Activated T-helper 9 cell treated with anti-CD3 and anti-CD28 coated beads, Interleukin-2, amount 50 U/mL, for 16 hours (primary cell): ENCODE measurements at places on chromosomes 1 and 21.
A peak's percentile ranks its signal among the peaks of the same experiment; 100 is the strongest.

DNA sequence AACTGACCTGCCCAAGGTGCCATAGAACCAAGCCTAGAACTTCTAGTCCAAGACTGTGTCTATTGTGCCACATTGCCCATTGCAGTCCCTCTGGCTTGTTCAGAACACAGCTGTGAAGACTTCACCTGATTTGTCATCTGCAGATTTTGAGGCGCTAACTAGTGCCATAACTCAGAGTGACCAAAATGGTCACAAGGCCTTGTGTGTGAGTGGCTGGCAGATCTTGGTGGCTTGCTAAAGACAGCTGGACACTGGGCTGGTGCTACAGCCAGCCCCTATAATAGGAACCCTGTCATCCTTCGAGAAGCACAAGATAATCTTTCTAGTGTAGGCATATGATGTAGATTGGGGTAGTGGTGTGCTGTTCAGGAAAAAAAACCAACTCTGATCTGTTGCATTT, 63.7 kb upstream of the IFNLR1 start:
- no peak for DNase-seq

- no peak for DNase-seq
These were observed 40.1 kb downstream of the ZNF281 start for GRCh38 chr1:200369706-200370105.

DNA sequence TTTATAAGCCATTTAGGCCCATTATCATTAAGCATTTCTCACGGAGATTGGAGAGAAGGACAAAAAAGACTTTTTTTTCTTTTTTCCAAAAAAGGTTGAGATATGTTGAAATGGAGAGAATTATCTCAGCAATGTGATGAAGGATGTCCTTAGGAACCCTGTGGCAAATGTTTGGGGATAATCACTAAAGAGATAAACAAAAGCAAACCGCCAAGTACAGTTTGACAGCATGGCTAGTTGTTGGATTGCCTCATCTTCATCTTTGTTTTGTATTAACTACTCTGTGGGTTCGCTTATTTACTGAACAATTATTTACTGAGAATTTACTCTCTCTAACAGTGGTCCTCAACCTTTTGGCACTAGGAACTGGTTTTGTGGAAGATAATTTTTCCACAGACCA, 97.4 kb upstream of the HP1BP3 start:
- DNase-seq = no peak

DNA sequence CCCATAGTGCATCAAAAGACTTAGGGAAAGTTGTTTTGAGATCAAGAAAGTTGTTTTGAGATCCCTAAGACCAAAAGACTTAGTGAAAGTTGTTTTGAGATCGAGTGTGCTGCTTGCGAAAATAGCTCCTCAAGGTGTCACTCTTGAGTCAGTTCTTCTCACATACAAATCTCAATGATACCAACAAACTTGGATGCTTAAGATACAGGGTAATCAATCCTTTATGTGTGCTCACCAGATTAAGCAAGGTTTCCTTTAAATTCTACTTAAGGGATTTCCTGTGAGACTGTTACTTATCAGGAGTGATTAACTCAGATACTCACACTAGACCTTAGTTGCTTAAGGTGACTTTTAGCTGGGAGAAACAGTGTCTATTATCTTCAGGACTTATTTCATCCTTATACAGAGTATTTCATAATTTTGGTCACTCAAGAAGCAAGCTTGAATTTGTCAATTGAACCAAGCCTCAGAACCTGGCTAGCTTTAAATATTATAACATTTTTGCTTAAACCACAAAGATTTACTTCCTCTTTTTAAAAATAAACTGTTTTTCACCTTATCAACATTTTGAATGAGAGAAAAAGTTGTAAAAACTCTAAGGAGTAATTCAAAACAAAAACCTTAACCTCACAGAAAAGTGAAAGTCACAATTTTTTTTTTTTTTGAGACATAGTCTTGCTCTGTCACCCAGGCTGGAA, 8.0 kb upstream of the RLF start:
- no peak for DNase-seq

DNA sequence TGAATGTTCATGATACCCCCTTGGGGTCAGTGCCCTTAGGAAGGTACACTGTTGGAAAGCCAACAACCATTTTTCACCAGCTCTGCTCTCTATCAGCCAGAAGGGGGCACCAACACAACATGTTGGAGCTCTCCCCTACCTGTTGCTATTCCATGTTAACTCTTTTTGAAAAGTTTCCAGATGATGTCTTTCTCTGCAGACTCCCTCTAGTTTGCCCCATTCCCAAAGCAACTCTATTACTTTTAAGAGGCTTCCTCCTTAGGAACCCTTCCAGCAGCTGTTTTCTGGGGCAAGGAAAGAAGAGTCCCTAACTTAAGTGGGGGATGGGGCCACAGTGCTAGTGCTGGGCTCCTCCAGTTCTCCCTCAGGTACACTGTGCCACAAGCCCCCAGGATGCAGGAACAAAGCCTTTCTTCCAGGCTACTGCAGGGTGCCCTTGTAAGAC, 22.9 kb upstream of the NDC1 start:
- peak; percentile 15 for DNase-seq

DNA sequence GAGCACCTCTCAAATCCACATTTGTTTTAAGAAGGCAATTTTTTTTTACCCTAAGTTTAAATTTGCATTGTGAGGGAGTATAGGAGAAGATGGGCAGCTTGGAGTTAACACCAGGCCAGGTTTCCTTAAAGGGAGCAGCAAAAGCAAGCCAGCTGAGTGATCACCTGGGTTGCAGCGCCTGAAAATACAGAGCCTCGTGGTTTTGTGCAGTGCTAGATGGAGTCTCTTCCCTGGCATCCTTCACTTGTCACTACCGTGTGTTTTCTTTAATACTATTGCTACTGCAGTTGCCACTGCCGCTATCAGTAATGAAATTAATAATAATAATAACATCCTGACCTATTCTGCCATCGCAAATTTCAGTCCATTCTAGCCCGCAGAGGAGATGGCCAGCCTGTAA, 35.2 kb upstream of the VAV3 start:
- no peak for DNase-seq

DNA sequence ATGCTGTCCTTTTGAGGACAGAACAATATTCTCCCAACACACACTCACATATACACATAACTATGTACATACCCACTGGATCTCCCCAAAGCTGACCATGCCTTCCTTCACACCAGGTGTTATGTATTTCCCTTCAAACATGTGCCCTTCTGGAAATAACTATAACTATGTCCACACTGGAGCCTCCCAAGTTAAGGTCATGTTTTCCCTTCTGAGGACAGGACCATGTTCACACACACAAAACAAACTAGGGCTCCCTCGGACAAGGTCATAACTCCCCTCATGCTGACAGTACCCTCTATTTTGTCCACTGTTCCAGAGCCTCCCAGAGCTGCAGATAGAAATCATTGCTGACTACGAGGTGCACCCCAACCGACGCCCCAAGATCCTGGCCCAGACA, 7.8 kb downstream of the MMACHC start:
- DNase-seq = no peak

GRCh38 chr1:75618382-75618781, 7.5 kb upstream of the SLC44A5 start:
- no peak for DNase-seq

DNA sequence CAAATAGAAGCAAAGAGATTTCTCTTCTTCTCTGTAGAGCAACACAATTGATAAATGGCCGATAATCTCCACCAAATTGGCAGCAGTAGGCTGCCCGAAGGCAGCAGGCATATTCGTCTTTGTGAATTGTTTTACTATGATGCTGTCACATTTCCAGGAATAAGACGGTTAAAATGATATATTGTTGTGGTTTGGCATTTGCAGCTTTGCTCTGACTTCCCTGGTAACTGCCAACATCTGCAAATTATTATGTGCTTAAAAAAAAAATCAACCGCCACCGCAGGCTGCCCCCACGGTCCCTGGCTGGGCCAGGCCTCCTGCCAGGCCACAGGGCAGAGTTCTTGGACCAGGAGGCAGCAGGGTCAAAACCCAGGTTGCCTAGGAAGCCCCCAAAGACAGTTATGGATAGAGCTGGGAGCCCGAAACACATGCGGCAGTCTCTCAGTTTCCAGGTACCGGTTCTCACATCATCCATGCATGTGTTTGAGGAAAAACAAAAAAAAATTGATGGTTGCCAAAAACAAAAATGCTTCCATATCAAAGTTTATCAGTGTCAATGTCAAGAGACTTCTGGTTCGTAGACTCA, 179.3 kb downstream of the ETS2 start:
- DNase-seq = no peak

DNA sequence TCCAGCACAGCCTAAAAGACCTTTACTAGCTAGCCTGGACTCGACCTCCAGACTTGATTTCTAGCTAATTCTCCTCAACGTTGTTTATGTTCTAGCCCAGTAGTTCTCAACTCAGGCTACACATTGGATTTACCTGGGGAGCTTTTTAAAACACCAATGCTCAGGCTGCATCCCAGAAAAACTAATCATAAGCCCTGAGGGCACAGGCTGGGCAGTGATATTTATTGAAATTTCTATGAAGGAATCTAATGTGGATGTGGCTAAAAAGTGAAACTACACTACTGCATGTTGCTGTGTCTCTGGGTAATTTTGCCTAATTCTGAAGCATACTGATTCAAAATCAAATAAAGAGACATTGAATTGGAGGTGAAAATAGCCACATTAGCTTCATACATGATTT, 479.4 kb downstream of the KCNT2 start:
- no peak for DNase-seq

GRCh38 chr1:39613250-39613649, 26.2 kb downstream of the HEYL start:
- no peak for DNase-seq

DNA sequence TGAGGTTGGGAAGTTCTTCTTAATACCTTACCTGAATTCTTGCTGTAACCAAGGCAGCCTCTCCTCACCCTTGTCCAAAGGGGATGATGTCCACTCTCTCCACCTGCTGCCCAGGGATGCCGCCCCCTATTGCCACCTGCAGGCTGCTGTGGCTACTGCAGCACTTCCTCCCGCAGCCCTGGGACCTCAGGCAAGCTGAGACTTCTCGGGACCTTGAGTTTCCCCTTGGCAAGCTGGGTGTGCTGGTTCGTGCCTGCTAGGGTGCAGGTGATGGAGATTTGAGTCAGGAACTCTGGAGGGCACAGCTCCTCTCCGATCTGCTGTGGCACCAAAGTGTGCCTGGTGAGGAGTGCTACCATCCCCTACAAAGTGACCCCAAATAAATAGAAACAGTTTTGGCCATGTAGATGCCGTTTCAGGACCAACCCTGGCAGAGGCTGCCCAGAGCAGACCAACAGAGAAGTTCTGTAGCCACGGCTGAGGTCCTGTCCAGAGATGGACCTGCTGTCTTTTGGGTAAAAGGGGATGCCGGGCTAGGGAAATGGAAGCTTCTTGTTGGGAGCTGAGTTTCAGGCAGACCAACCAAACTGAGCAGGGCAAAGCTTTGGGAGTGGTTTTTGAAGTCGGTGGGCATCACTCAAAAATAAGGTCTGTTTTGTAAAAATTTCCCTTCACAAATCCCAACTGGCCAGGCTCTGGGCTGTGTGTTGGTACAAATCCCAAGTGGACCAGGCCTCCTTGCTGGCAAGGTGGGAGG, 31.7 kb downstream of the RUNX3 start:
- no peak for DNase-seq

- no peak for DNase-seq
These were observed 312.6 kb downstream of the DUSP10 start for GRCh38 chr1:221429264-221429663.

GRCh38 chr1:117930173-117930447, 571 bp downstream of the WDR3 start:
- DNase-seq = no peak

DNA sequence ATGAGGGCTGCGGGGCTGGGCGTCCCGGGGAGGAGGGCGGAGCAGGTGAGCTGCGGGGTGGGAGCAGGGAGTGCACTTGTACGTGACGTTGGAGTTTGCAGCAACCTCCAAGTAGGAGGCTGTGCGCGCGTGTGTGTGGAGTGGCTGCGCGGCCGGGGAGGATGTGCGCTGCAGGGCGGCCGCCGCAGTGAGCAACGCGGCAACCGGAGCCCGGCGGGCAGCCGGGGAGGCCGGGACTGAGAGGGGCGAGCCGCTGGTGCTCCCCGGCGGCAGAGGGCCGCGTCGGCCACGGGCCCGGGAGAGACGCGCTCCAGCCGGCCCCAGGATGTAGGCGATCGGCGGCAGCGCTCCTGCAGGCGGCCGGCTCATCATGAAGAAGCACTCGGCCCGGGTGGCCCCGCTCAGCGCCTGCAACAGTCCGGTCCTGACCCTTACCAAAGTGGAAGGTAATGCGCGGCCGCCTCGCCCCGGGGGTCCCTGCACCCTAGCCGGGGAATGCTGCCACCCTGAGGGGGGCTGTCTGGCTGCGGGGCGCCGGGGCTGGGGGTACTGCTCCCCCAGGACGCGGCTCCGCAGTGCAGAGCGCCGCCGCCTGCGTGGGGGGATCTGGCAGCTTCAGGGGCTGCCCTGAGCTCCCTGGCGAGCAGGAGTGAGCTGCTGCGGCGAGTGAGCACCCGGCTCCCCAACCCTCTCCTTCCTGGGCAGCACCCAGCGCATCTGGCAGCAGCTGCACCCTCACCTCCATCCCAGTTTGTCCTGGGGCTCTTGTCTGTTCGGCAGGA, 158.9 kb upstream of the COA6 start:
- no peak for DNase-seq

DNA sequence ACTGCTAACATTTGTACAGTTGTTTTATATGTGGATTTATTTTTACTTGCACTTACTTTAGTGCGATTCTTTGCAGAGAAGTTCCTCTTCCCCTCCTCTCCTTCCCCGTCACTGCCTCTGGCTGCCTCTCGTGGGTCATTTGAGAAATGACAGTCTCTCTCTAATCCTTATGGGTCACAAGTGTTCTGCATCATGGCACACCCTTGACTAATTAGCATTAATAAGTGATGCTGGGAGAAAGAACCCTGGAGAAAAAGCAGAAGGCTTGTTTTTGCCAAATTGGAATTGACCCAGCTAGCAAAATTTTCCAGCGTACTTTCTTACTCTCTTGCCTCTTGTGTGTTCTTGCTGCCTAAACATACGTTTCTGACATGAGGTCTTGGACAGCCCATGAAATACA, 301.2 kb downstream of the DUSP10 start:
- DNase-seq = no peak

DNA sequence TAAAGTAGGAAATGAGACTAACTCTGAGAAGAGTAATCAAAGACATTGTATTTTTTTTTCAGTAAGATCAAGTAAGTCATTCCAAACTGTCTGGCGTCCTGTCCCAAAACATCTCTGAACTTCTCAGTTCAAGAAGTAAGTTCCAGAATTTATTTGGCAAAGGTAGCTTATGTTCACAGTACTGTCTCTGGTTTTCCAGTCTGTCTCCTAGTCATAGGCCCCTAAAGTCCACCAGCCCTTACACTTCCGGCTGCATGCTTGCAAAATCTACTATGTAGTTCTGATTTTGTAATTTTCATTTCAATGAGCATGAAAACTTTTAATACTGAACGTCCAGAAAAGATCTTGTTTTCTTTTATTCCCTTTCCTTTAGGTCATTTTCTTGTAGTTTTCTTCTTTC, 61.4 kb upstream of the S1PR1 start:
- DNase-seq = no peak

DNA sequence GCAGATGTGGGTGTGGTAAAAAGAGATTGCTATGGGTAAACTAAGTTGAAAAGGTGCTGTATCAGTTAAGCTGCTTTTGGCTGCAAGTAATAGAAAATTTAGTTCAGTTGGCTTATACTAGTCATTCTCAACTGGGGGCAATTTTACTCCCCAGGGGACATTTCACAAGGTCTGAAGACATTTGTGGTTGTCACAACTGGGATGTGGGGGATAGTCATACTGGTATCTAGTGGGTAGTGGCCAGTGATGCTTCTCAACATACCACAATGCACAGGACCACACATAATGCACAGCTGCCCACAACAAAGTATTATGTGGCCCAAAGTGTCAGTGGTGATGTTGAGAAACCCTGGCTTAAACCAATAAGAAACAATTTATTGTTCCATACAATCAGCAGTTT, 31.4 kb downstream of the SERTAD4 start:
- DNase-seq = no peak

GRCh38 chr21:44878053-44878982, 4.8 kb upstream of the PTTG1IP start:
- no peak for DNase-seq
